ENCODE measurements at places on chromosomes 1 and 21.

GRCh38 chr1:204080163-204080903, 7.4 kb downstream of the SOX13 start:
- DNase-seq = no peak

DNA sequence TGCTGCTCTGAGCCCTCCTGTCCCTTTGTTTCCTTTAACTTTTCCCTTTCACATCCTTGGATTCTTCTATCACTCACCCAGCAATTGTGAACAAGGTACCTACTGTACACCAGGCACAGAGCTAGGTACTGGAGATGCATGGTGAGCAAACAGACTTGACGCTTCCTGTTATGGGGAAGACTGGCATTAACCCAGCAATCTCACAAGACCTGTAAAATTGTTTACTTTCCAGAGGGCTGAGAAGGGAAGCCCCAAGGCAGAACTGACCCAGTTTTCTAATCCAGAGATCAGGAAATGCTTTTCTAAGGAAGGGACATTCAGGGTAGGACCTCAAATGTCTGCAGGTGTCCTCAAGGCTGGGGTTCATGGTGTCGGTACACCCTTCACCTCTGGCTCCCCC, 171.6 kb upstream of the KAZN start:
- no peak for DNase-seq

GRCh38 chr1:159370855-159371254, 61.1 kb upstream of the OR10J4 start:
- DNase-seq = no peak

DNA sequence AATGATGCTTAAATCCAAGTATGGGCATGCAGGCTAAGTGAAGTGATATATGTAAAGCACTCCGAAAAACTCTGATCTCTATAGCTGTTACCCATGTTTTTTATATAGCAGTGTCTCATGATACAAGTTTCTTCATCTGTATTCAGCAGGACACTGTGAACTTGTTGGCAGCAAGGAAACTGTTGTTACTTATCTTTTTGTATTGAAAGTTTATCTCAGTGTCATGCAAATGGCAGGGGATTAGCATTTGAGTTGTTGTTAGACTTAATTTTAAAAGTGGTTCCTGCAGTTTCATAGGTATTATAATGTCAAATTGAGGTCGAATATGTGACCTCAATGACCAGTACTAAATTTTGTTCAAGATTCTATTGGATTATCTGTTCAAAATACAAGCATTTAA, 47.9 kb downstream of the NCAM2 start:
- DNase-seq = no peak
